ENCODE measurements at places on chromosomes 1 and 21.

- no peak for DNase-seq
Observed at GRCh38 chr1:236489710-236490377, 33.9 kb upstream of the LGALS8 start.

- no peak for DNase-seq
Observed at GRCh38 chr1:87330057-87330884, 1.6 kb downstream of the LMO4 start.

DNA sequence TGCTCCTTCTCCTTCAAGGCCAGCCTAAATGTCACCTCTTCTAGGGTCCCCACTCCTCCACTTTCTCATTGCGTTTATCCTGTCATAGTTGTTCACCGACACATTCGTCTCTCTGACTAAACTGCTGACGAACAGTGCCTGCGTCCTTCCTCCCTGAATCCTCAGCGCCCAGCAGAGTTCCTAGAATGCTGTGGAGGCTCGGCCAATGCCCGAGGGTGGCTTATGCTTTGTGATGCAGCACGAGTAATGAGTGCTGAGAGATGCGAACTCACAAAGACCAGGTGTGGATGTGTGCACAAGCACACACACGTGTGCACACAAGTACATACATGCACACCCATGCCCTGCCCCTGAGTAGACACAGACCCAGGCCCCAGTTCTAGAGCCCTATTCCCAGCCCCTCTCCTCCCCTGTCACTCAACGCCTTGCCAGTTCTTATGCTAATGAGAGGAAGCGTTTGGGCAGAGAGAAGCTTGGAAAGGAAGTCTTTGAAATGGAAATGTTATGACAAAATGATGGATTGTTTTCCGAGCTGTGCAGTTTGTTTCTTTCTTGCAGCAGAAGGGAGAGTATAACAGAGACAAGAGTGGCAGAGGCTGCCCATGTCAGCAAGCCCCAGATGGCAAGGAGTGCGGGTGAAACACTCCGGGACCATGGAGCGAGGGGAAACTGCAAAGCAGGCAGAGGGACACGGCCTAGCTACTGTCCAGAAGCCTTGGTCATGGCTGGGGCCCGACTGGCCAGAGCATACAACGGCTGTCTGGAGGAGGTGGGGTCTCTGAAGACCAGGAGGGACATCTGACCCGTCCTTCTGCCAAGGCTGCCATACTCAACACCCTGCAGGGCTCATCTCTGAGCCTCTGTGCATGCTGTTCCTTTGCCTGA is 24.2 kb downstream of the KCNA10 start:
- DNase-seq, result no peak

GRCh38 chr1:22749919-22750684 is 39.5 kb downstream of the EPHB2 start:
- DNase-seq, result no peak

DNA sequence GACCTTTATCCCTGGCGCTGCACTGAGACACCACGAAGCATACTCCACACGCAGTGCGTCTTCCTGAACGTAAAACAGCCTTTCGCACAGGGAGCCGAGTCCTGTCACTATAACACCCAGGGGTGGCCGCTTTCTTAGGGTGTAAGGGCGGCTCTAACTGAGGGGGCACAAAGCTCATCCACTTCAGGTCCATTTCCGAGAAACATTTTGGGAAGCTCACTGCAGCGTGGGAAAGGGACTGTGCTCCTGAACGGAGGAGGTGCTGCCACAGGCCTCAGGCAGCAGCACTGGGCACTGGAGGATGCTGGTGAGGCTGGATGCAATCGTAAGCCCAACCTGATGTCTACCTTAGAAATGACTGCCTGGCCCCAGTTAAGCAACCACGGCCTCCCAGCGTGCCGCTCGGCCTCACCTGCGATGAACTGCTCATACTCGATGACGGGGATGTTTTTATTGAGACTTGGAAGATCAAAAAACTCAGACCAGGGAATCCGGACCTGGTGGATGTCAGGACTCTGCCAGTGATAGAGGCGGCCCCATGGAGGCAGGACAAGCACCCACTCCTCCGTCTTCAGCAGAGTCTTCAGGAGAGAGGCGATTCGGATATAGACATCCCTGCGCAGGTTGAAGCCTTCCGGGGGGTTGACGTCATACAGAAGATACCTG is 2.3 kb downstream of the POFUT2 start:
- DNase-seq, result no peak

- DNase-seq, result no peak
Observed at GRCh38 chr1:194133152-194133551, 946.7 kb upstream of the B3GALT2 start.

DNA sequence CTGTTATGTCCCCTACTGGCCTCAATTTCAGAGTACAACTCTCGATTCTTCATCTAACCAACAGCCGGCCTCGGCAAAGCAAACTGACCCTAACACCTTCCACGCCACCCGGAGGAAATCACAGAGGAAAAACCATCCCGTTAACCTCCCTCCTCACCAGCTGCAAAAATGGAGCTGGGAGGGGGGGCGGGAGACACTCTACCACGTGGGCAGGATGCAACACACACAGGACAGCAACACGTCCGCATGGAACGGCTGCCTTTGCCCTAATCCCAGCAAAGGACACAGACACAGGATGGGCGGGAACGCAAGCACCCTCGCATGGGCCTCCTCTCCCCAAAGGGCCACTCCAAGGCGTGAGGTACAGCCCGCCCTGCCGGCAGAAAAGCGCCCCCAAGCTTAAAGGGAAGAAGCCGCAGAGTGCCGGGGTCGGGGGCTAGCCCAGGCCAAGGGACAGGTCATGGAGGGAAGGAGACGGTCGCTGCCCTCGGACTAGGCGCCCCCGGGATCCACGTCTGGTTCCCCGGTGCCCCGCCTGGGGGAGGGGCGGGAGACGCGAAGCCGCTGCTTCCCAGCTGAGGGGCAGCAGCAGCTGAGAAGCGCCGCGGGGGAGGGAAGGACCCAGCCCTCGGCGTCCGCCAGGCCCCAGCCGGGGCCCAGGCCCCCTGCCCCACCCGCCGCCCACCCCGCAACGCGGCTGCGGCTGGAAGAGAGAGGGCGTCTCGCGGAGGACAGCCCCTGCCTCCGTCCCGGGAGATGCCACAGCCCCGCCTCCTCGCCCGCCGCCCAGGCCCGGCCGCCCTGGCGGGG is 590 bp downstream of the FOXJ3 start:
- DNase-seq, result peak; percentile 75

GRCh38 chr1:80059940-80060339 is 1053.4 kb upstream of the ADGRL4 start:
- DNase-seq, result no peak

DNA sequence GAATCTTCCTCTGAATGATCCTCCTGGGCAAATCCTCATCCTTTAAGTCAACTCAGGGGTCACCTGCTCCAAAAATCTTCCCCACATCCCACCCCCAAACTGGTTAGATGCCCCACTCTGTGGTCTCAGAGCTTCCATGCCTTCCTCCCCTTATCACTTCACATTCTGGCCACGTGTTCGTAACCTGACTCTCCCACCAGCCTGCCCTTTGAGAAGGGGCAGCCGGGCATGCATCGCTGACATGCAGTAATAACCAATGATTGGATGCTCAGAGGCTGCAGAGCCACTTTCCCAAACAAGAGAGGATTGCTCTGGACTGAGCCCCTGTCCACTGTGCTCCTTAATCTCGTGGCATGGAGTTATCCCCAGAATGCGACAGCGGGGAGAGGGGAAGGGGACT is 7.0 kb downstream of the LELP1 start:
- no peak for DNase-seq

DNA sequence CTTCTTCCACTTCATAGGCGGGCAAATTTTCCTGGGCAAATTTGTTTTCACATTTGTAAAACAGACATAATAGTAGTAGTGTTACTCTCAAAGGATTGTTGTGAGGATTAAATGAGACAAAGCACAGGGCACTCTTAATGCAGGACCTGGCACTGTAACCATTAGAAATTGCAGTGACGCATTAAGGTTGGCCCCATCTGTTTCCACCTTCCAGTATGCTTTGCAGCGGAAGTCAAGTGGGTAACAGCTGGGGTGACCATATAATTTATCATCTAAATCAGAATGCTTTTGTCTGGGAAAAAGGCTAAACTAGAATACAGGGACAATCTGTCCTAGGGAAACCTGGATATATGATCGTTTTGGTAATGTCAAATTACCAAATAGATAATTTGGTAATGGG is 132.5 kb upstream of the CACHD1 start:
- DNase-seq, result no peak

DNA sequence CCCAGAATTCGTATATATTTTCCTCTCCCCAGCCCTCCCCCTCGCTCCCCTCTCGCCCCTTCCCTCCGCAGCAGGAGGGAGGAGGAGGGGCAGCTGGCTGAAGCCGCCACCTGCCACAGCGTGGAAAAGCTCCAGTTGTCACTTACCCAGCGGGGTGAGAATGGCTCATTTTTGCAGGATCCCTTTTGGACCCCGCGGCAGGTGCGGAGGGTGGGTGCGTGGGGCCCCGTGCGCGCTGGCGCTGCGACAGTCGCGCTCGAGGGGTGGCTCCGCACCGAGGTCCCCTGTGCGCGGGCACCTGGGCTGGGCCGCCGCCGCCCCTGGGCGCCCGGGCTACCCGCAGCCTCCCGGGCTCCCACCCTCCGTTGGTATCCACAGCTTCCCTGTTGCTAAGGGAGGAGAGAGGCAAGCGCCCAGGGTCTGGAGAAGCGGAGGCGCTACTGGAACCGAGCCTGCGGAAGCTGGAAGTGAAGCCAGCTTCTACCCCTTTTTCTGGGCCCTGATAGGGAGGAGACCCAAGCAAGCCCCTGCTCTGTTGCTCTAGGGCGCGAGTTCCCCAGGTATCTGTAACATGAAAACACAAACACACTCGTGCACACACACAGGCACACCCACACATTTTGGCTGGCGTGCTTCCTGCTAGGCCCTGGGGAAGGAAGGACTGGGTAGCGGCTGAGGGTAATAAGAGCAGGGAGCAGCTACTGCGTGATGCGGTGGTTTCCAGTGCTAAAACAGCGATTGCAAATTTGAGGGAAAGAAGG is at the start of gene ERICH3:
Gene ERICH3, minus strand, starts transcription at position 442 of the 761 bp plus-strand sequence. Its CDS starts 273 bp downstream, at position 169.
- no peak for DNase-seq

DNA sequence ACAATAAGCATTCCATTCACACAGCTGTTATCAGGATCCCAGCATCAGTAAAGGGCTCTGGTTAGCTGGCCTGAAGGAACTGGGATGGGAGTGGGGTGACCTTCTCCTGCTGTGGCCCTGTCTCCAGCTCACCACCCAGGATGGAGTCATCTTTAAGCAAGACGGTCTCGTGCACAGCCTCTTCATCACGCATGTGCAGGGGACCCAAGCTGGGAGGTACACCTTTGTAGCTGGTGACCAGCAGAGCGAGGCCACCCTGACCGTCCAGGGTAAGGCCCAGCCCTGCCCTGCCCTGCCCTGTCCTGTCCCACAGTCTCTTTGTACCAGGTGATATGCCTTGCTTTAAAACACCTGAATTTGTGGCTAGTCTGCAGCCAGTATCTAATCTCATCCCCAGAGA is 24.3 kb downstream of the IGFN1 start:
- DNase-seq, result no peak

DNA sequence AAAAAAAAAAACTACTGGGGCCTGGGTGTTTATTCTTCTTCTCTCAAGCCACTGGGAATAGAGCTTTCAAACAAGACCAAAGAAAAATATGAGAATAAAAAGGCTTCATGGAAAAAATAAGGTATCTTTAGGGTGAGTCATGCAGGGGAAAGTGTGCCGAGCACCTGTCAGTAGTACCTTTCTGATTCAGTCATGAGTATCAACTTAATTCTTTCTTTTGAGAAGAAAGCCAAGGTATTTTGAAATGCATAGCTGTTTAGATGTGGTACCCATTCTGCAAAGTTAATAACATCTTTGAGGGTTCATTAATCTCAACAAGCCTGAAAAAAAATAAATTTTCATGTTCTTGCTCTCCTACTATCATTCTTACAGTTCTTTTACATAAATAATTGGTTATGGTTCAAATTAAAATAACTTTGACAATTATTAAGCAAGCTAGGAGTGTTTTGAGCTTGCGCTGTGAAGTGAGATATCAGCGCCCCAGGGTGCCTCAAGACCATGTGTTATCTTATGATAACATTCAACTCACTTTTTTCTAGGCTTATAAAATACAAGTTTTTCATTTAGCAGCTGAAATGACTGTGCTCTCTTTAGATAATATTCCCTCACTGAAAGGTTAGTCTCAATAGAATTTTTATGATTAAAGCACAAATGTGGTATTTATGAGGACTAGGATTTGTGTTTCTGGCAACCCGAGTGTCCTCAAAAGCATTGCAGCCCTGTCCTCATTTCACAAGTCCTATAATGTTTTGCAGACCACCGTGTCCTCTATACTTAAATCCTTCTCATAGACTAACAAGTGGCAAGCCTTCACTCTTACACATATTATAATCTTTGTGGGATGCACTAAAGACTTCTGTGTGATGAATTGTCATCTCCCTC is 138.6 kb downstream of the SLC44A5 start:
- no peak for DNase-seq

GRCh38 chr1:101188331-101188730 is 48.5 kb upstream of the S1PR1 start:
- no peak for DNase-seq

GRCh38 chr1:174775621-174776020 is 224.1 kb upstream of the CACYBP start:
- DNase-seq, result no peak

- DNase-seq, result no peak
Observed at GRCh38 chr1:15508700-15509487, 15.1 kb downstream of the CASP9 start.

GRCh38 chr1:8690253-8690525 is 127.3 kb downstream of the RERE start:
- no peak for DNase-seq

DNA sequence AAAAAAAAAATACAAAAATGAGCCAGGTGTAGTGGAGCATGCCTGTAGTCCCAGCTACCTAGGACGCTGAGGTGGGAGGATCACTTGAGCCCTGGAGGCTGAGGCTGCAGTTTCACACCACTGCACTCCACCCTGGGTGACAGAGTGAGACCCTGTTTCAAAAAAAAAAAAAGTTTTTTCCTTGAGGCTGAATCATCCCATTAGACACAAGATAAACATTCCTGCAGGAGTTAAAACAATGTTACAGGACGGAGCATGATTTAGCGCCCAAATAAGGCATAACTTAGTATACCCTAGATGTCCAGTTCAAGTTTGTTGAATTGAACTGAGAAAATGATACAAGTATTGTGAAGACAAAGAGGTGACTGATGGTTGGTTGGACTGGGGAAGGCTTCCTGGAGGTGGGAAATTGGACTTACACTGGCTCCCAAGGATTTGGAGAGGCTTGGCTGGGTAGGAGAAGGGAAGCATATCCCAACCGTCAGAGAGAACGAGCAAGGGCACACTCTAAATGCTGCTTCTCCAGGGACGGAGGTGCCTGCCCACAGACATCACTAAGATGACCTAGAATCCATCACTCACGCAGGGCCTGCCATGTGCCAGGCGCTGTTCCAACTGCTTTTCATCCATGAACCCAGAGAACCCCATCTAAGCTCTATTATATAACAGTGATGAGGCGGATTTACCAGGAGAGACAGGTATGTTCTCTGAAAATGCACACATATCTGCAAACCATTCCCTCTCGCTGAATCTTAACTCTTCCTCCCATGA is 610.6 kb downstream of the KIF26B start:
- DNase-seq, result no peak

- no peak for DNase-seq
Observed at GRCh38 chr1:244603498-244603897, 49.4 kb upstream of the DESI2 start.

Data from natural killer cell treated with Interleukin-12 subunit alpha and Interleukin-12 subunit beta and Interleukin-15 and Interleukin-18, amount 100 ng/mL, for 72 hours (primary cell).